IMR-90 (cell line): ENCODE measurements at places on chromosomes 13 and 19.
A peak's percentile ranks its signal among the peaks of the same experiment; 100 is the strongest.

DNA sequence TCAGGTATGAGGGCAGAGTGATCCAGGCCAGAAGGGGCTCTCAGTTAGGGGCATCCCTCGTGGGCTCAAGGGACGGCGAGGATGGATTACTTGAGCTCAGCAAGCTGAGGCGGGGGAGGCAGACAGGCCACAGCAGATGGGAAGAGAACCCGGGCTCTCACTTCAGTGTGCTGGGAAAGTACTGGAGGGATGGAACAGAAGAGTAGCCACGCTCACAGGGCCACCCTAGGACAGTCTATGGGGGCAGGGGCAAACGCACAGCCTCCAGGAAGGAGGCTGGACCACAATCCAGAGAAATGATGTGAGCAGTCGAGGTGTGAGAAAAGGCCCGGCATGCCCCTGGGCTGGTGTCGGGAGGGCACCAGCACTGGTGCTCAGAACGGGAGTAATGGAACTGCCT lies 9.2 kb downstream of the GJA3 start:
- H3K4me1 ChIP-seq, result no peaks in the 10 kb centered on the region
- H3K36me3 ChIP-seq, result no peaks in the 10 kb centered on the region
- no peak for DNase-seq
- H3K27me3 ChIP-seq, result peaks cover 8% of the 10 kb centered on the region
- H3K4me3 ChIP-seq, result no peak overlapping the region
- H3K27ac ChIP-seq, result no peak overlapping the region

DNA sequence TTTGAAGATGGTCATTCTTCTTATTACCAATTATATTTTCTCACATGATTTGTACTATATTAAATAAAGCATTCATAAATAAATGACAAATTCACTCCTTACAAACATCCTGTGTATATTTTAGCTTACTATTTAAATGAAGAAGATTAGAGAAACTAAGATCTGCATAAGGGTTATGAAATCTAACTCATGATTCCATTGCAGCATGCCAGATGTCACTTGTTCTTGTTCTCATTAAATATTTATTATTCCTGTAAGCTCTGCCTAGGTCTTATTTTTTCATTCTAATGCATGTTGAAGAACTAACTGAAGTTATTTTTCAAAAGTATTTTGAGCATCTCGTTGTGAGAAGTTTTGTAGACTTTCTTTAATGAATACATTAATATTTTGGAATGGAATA lies 18.3 kb downstream of the NUP58 start:
- DNase-seq, result peak; percentile 17
- H3K27ac ChIP-seq, result peak overlapping the region; percentile 49; the same call in 1 of the 2 replicates
- H3K36me3 ChIP-seq, result peaks cover 20% of the 10 kb centered on the region
- H3K4me1 ChIP-seq, result peaks cover 9% of the 10 kb centered on the region

DNA sequence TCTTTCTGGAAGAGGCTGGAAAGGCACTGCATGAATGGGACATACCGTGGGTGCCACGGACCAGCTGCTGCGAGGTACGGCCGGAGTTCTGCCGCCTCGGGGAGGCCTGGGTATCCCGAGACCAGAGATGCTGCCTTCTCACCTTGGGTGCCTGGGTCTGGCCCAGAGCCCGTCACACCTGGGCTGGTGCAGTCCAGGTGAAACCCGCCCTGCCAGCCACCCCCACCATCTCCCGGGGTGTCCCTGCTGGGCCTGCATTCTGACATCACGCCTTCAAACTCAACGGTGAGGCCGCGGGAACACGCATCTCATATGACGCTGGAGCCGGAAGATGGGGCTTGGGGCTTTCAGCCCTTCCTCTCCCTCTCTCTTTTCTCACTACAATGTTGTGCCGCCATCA lies 98.0 kb downstream of the GADD45B start:
- no peak for DNase-seq
- H3K27ac ChIP-seq, result no peak overlapping the region
- H3K36me3 ChIP-seq, result no peaks in the 10 kb centered on the region
- peaks cover 12% of the 10 kb centered on the region for H3K4me1 ChIP-seq
- H3K4me3 ChIP-seq, result no peak overlapping the region

- DNase-seq, result no peak
- H3K4me1 ChIP-seq, result peaks cover 4% of the 10 kb centered on the region; the same call in 1 of the 2 replicates
- H3K4me3 ChIP-seq, result peak overlapping the region; percentile 72
- H3K27me3 ChIP-seq, result no peaks in the 10 kb centered on the region
Measured at GRCh38 chr19:17420475-17420924, 653 bp downstream of the MVB12A start.

DNA sequence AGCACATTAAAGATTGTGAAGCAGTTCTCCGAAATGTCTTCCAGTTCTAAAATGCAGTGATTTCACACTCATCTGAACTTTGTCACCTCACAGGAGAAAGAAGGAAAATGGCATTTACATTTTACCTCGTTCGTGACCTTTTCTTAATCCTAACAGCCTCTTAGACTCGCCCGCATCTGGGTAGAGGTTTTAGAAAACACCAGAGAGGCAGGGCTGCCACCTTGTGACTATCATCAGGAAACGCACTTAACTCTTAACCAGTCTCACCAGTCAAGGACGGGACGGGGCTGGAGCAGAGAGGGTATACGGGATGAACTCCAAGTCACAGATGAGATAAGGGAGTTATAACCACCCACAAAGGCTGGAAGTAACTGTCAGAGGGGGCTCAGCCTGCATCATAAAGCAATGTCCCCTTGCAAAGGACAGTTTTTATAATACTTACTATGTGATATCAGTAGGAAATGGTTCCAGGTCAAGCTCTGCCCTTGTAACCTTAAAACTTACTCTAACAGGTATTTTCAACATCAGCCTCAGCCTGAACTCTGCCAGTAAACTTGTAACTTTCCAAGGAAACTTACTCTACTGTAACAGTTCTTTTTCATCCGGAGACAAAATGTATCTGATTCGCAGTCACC lies 8.6 kb upstream of the CEACAM6 start:
- peaks cover 9% of the 10 kb centered on the region for H3K27me3 ChIP-seq
- H3K36me3 ChIP-seq, result no peaks in the 10 kb centered on the region
- DNase-seq, result peak; percentile 39
- H3K4me3 ChIP-seq, result no peak overlapping the region
- H3K4me1 ChIP-seq, result no peaks in the 10 kb centered on the region
